Natural killer cell (primary cell): ENCODE measurements at places on chromosomes 13 and 19.

GRCh38 chr13:39415008-39415802, 187.8 kb downstream of the LHFPL6 start:
- no peaks in the 10 kb centered on the region for H3K36me3 ChIP-seq
- H3K27me3 ChIP-seq, result no peaks in the 10 kb centered on the region
- H3K4me3 ChIP-seq, result no peak overlapping the region
- no peaks in the 10 kb centered on the region for H3K4me1 ChIP-seq
- peak; percentile 6 for DNase-seq

- H3K27me3 ChIP-seq, result peaks cover 3% of the 10 kb centered on the region
- no peaks in the 10 kb centered on the region for H3K36me3 ChIP-seq
- H3K4me1 ChIP-seq, result peaks cover 2% of the 10 kb centered on the region
- no peak overlapping the region for H3K27ac ChIP-seq
- H3K4me3 ChIP-seq, result no peak overlapping the region
- DNase-seq, result no peak
These were observed 5.9 kb upstream of the TMEM255B start for GRCh38 chr13:113753171-113753570.

- H3K4me1 ChIP-seq, result no peaks in the 10 kb centered on the region
- no peak overlapping the region for H3K27ac ChIP-seq
- H3K4me3 ChIP-seq, result no peak overlapping the region
- H3K27me3 ChIP-seq, result no peaks in the 10 kb centered on the region
- H3K36me3 ChIP-seq, result no peaks in the 10 kb centered on the region
These were observed 783.3 kb upstream of the ATXN8OS start for GRCh38 chr13:69324090-69324886.

DNA sequence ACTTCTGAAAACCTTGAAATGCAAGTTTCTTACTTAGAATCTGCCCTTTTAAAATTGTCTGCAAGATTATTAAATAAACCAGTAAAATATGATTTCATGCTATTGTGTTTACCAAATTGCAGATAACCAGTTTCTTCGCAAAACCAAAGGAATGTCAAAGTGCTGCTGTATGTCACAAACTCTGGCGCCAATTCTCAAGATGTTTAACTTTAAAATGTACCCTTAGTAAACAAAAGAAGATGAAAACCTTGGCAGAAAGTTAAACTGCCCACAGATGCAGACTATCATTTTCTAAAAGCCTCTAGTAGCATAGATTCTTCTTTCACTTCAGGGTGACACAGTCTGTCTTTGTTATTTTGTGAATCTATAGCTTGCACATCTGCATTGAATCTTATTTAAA, 189.2 kb downstream of the SLITRK6 start:
- H3K4me3 ChIP-seq, result no peak overlapping the region
- H3K4me1 ChIP-seq, result no peaks in the 10 kb centered on the region
- no peaks in the 10 kb centered on the region for H3K27me3 ChIP-seq
- no peak overlapping the region for H3K27ac ChIP-seq
- no peak for DNase-seq
- H3K36me3 ChIP-seq, result no peaks in the 10 kb centered on the region

GRCh38 chr19:19657397-19657783, 6.1 kb downstream of the ATP13A1 start:
- H3K27ac ChIP-seq, result no peak overlapping the region
- peaks cover 14% of the 10 kb centered on the region for H3K4me1 ChIP-seq
- no peak for DNase-seq
- no peaks in the 10 kb centered on the region for H3K27me3 ChIP-seq
- peaks cover 72% of the 10 kb centered on the region for H3K36me3 ChIP-seq
